ENCODE measurements at places on chromosomes 13 and 19. TPM values are rescaled to one million over a fixed set of nuclear protein-coding genes. Genes with fewer than 3 reads are reported as not detected.

DNA sequence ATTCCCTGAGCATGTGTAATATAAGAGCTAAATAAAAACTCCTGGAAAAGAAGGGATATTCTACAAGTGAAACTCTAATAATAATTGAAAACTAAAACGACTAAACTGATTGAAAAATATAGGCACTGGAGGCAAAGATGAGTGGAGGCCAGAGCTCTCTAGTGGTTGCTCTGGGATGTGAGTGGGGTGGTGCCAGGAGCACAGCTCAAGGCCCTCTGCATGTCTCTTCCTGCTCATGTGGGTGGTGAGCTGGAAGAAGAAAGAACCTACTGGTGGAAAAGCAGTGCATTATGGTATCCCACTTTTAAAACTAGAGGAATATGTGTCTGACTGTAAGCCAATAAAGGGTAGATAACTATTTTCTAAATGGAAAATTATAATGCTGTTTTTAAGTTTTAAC lies 15.8 kb upstream of the ARHGEF7 start:
- DNase-seq: no peak

DNA sequence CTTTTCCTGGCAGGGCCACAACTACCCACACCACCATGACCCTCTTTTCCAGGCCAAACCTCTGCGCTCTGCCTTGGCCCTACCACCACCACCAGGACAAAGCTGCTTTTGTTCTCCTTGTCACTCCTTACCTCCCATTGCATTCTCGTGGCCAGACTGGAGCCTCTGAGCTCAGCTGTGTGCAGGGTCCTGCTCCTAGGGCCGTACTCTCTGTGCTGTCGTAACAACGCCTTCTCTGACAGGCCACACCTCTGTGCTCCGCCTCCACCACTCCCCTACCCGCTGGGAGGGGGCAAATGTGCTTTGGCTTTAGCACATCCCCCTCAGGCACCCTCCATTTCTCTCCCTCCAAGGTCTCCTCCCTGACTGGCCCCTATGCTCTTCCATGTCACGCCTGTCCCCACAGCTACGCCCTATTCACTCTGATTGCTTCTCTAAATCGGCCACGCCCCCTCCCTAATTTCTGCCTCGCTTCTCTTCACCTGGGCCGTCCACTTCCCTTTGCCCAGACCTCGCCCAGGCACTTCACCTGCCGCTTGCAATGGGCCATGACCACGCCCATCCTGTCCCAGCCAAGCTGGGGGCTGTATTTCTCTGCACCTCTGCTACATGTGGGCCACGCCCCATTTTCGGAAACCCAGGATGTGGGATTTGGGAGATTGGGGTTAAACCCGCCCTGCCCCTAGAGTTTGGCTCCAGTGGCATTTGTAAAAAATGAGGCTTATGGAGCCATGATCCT lies 472.3 kb downstream of the KLF12 start:
- DNase-seq: no peak

- DNase-seq: no peak
Measured at GRCh38 chr13:21309542-21310172, 133.2 kb downstream of the MRPL57 start.

DNA sequence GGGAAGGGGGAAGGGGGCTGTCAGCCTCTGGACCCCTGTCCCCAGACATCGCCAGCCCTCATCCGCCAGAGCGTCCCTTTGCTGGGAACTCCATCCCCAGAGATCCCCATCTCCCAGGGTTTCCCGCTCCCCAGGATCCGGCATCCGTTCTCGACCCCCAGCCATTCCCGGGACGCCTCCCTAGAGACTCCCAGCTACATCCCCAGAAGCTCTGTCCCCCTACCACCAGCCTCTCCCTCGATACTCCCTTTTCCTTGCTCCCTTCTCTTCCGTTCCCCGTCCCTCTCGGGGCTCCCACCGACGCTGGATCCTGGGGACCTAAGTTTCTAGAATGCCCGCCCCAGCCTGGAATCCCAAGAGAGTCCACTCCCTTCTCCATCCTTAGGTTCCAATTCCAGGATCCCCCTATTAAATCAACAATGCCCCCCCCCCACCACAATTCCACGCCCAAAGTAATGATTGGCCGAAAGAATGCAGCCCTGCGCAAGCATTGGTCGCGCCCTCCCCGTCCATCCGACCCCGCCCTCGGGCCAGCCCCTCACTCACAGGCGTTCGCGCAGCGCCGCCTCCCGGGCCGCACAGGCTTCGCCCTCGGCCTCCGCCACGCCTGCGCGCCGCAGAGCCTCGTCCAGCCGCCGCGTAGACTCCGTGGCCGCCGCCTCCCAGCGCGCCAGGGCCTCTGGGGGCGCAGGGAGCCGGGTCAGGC lies 3.2 kb downstream of the CCDC194 start:
- DNase-seq: peak; percentile 90

- peak; percentile 74 for DNase-seq
Measured at GRCh38 chr13:23799945-23800344, 89.3 kb downstream of the MIPEP start.

CEACAM3 gene
- 1.5 TPM for total RNA-seq

All from skin of body (tissue), 3 donors.